Neural crest cell (in vitro differentiated cells): ENCODE measurements at places on chromosomes 13 and 19.

DNA sequence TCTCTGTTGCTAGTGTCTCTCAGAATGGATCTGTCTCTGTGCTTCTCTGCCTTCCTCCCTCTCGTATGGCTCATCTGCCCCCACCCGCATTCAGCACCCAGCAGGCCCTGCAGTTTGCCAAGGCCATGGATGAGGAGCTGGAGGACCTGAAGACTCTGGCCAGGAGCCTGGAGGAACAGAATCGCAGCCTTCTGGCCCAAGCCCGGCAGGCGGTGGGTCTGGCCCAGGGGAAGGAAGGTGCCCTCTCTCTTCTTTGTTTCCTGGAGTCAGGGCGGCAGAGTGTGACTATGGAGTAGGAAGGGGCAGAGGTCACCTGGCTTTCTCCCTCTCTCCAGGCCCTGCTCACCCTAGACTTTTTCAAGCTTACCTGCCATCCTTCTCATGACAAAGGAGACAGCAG, 10.9 kb downstream of the KASH5 start:
- peaks cover 7% of the 10 kb centered on the region for H3K4me1 ChIP-seq
- no peak for DNase-seq
- H3K4me3 ChIP-seq: no peak overlapping the region
- H3K36me3 ChIP-seq: no peaks in the 10 kb centered on the region

- H3K27me3 ChIP-seq: no peaks in the 10 kb centered on the region
- no peak overlapping the region for H3K4me3 ChIP-seq
- no peaks in the 10 kb centered on the region for H3K36me3 ChIP-seq
- peaks cover 3% of the 10 kb centered on the region for H3K4me1 ChIP-seq
- H3K27ac ChIP-seq: no peak overlapping the region
Observed at GRCh38 chr13:97944396-97945029, 9.0 kb upstream of the IPO5 start.

- H3K4me1 ChIP-seq: peaks cover 33% of the 10 kb centered on the region
- H3K4me3 ChIP-seq: no peak overlapping the region
- no peak overlapping the region for H3K27ac ChIP-seq
- H3K27me3 ChIP-seq: no peaks in the 10 kb centered on the region
Observed at GRCh38 chr19:6103217-6103644, 7.1 kb downstream of the RFX2 start.

DNA sequence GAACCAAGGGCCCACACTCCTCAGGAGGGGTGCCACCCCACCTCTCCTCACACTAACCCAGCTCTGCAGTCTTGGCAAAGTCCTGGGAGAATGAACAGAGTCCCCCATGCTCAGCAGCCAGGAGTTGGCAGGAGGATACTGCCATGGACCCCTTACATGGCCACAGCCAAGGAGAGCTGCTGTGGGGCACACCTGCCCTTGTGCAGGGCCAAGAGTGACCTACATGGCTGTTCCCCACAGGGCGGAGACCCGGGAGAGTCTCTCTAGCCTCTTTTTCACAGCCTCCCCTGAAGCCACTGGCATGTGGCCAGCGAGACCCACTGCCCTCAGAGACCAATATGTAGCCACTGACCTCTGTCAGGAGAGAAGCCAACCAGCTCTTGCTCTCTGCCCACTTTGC, 45.9 kb upstream of the VSTM2B start:
- peaks cover 18% of the 10 kb centered on the region for H3K27me3 ChIP-seq
- H3K27ac ChIP-seq: no peak overlapping the region
- DNase-seq: no peak
- H3K4me1 ChIP-seq: no peaks in the 10 kb centered on the region
